Putamen (tissue), 1 donor: ENCODE measurements at places on chromosomes 2 and 18.

GRCh38 chr2:36564377-36564930 lies 33.5 kb downstream of the FEZ2 start:
- peak; percentile 65 for DNase-seq

- DNase-seq: peak; percentile 24
Measured at GRCh38 chr2:25700221-25700660, 26.9 kb upstream of the DTNB start.

GRCh38 chr2:209097168-209097567 lies 326.7 kb upstream of the MAP2 start:
- no peak for DNase-seq

- no peak for DNase-seq
Measured at GRCh38 chr2:208147759-208148158, 1.8 kb upstream of the CRYGB start.

GRCh38 chr2:28764909-28765711 lies 13.5 kb downstream of the PPP1CB start:
- peak; percentile 70 for DNase-seq

- no peak for DNase-seq
Measured at GRCh38 chr2:240648155-240648649, 22.9 kb downstream of the GPR35 start.
